Inflammatory macrophage treated with lipopolysaccharide for 4 hours (primary cell): ENCODE measurements at places on chromosomes 11 and 22.

DNA sequence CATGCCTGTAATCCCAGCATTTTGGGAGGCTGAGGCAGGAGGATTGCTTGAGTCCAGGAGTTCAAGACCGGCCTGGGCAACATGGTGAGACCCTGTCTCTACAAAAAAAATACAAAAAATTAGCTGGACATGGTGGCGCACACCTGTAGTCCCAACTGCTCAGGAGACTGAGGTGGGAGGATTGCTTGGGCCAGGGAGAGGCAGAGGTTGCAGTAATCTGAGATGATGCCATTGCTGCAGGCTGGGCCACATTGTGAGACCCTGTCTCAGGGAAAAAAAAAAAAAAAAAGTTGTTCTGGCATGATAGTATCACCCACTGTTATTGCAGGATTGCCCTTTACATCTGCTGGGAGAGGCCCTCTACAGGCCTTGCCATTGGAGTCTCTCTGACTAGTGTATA lies 18.4 kb downstream of the ATXN10 start:
- no peak for DNase-seq

DNA sequence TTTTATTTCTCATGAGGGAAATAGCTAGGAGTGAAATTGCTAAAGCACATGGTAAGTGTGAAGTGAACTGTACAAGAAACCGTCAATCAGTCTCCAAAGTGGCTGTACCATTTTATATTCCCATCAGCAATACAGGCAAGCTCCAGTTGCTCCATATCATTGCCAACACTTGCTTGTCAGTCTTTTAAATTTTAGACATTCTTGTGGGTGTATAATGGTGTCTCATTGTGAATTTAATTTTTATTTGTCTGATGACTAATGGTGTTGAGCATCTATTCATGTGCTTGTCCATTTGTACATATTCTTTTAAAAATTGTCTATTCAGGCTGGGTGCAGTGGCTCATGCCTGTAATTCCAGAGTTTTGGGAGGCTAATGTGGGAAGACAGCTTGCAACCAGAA lies 34.1 kb upstream of the SMCO4 start:
- no peak for DNase-seq

- no peak for DNase-seq
Measured at GRCh38 chr22:20424932-20425565, 12.6 kb downstream of the SCARF2 start.

DNA sequence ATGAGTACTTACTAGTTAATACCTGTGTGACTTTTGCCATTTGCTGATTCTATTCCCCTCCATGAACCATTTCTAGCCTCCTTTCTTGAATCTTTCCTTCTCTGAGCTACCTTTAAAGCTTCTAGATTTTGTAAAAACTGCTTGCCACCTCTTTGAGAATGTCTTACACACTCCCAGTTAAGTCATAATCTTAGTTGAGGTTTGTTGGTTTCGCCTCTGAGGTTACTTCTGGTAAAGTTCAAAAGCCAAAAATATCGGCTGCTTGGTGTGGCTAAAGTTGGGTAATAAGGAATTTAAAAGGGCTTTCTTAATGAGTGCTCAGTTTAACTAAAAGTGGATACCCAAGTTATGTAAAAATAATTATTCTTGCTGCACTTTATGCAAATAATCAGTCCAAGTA lies 10.4 kb upstream of the GLYAT start:
- DNase-seq = no peak

DNA sequence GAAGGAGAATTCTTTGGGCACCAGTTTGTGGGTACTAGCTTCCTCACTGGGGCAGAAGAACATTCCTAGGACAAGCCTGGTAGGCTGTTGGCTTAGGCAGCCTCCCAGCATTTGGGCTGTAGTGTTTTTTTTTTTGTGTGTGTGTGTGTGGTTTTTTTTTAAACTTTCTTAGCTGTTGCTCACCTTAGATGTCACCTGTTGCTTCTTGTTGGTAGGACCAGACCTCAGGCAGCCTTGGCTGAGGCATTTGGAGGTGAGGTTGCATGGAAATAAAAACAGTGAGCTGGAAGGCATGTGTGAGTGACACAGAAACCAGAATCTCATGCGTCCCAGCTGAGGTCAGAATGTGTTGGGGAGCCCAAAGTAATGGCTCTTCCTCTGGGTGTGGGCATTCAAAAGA lies 21.3 kb downstream of the AMPD3 start:
- no peak for DNase-seq

DNA sequence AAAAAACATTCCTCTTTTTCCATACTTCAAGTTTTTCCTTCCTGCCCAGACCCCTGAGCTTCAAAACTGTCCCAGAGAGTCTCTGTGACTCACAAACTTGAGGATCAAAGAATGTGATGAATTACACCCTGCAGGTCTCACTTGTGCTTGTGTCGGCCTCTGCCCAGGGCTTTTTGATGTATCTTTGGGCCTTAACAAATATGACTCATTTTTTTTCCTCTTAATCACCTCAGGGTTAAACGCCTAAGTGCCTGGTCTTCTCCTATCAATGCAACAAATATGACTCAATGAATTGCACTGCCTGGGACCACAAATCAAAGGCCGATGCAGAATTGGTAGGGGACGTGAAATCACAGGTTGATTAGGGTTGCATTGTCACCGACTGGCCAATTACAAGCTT lies 267.7 kb downstream of the LARGE1 start:
- DNase-seq = no peak

DNA sequence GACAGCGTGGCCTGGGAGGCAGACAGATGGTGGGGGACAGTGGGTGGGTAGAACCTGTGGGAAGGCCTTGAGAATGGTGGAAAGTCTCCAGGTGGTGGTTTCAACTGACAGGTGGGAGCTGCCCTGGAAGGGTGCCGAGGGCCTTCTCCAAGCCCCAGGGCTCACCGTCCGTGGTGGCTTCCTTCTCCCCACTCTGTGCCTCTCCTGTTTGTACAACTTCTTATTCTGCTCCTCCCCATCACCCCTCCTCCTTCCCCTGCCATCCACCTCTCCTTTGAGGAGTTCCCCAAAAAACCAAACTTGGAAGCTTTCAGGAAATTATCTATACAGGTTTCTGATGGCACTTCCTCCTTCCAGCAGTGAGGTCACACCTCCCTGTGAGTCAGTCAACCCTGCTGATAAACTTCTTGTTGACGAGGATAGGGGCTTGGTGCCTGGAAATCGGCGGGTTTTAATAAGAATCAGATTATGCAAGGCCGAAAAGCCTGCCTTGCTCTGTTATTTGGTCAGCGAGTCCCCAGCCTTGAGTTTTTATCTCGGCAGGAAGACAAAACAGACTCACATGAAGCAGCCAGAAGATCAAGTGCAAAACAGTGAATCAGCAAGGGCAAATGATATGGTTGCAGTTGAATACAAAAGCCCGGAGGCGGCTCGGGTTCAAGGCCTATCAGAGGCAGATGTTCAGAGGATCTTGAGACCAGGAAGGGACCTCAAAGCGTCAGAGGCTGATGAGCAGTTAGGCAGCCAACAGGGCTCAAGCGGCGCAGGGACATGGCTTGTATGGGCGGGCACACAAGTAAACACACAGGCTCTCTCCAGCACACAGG lies 9.5 kb upstream of the ST3GAL4 start:
- peak; percentile 91 for DNase-seq

GRCh38 chr22:22704156-22704946 lies 59.9 kb downstream of the GGTLC2 start:
- DNase-seq = no peak

- DNase-seq = no peak
Measured at GRCh38 chr11:108796551-108796950, 131.7 kb downstream of the DDX10 start.

- DNase-seq = no peak
Measured at GRCh38 chr11:128544471-128545051, 42.8 kb downstream of the ETS1 start.

- DNase-seq = no peak
Measured at GRCh38 chr22:32281072-32281471, 25.9 kb upstream of the SLC5A4 start.

DNA sequence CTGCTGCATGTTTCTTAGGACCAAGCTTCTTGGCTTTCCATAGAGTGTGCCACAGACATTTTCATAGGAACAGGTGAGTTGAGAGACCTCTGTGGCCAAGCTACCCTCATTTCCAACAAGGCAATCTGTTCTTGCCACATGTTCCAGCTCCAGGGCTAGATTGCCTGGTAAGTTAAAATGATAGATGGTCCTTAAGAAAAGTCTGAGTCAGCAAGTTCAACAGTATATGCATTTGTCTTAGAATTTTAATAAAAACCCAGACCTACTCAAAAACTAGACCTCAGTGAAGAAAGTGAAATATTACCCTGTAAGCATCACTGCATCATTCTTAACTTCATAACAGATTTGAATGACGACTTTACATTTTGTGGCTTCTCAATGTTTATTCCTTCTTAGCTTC lies 1123.6 kb downstream of the DLG2 start:
- no peak for DNase-seq

GRCh38 chr11:95568281-95568680 lies 221.3 kb downstream of the FAM76B start:
- DNase-seq = no peak

DNA sequence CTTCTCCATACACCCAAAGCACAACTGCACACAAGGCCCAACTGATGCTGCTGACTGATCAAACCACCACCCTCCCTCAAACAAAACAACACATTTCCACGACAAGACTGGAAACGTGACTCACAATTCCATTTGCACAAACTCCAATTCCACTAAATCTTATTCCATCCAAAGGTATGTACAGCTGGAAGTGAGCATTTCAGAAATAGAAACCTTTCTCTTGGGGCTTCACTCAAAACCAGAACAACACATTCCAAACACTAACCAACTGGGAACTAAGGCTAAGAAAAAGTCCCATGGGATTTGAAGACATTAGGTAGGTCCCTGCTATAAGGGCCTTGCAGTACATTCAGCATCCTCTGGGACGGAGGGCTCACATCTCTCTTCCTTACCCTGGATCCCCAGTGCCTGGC lies 19.6 kb downstream of the MORC2 start:
- no peak for DNase-seq

- no peak for DNase-seq
Measured at GRCh38 chr22:26675687-26676268, 18.4 kb downstream of the MIAT start.

DNA sequence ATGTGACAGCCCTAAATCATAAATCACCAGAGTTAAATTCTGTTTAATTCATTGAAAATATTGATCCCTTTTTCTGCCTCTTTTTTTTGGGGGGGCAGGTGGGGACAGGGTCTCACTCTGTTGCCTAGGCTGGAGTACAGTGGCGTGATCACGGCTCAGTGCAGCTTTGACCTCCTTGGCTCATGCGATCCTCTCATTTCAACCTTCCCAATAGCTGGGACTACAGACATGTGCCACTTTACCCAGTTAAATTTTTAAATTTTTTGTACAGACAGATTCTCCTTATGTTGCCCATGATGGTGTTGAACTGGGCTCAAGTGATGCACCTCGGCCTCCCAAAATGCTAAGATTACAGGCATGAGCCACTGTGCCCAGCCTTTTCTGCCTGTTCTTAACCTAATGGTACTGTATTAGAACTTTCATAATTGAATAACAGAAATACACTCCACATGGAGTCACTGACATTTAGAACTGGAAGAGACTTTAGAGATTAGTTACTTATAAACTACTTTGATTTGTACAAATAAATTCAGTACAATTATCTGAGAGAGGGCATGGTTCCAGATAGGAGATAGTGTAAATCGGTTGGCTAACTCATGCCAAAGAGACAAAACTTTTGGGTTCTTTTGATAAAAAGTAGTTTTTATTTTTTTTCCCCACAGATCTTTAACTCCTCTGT lies 76.4 kb upstream of the PRODH start:
- DNase-seq = no peak

DNA sequence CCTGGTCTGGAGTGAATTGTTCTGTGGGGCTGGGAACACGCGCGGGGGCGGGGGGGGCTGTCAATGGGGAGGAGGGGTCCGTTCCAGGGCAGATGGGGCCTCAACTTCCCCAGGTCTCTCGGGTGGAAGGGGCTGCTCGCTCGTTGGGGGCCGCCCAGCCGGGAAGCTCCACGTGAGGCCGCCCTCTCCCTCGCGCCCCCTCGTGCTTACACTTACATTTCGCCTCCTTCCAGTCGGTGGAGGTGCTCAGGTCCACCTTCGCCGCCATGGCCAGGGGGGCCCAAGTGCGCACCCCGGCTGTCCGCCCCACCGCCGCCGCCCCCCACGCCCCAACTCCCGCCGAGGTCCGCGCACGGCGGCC lies 452 bp downstream of the MACROD1 start:
- no peak for DNase-seq

- no peak for DNase-seq
Measured at GRCh38 chr11:104322696-104323095, 158.7 kb upstream of the PDGFD start.

DNA sequence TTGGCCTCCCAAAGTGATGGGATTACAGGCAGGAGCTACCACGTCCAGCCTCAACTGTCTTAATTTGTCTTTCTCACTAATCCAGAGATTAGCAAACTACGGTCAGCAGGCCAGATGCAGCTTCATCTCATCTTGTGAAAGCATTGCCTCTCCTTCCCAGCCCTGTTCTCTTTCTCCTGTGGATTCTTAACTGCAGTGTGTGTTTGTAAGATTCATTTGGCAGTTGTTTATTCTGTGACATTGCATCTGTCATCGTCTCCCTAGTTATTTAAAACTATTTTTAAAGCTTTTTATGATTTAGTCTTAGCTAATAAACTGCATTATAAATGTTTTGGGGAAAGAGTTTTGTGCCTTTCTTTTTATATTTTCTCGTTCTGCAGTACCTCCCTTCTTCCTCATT lies 29.2 kb downstream of the RNF169 start:
- no peak for DNase-seq

DNA sequence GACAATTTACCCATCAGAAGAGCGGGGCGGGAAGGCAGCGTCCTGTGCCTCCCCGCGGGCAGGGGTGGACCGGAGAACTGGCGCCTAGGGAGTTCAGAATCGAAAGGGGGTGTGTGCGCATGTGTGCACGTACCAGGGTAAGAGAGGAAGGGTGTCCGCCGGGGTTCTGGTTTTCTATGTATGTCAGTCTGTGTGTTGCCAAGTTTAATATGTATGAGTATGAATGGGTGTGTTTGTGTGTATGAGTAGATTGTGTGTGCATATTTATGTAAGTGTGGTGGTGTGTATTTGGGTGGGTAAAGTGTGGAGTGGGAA lies 2.0 kb downstream of the KCNC1 start:
- no peak for DNase-seq

- no peak for DNase-seq
Measured at GRCh38 chr11:45333001-45333971, 47.1 kb upstream of the SYT13 start.

GRCh38 chr11:11735586-11735985 lies 106.2 kb upstream of the USP47 start:
- DNase-seq = no peak

DNA sequence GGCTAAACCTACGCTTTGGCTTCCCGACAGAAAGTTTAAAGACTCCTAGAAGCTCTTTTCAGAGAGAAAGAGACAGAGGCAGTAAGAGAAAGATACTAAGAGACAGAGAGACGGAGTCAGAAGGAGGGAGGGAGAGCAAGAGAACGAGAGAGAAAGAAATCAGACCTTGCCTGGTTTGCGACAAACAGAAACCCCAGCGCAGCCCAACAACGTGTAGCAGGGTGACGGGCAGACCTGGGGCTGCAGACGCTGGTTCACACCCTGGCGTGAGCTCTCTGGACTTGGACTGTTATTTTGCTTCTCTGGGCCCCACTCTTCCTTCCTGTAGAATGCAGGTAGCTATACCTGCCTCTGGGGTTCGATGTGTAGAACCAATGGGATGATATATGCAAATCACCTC lies 244.4 kb upstream of the SYN3 start:
- no peak for DNase-seq

- DNase-seq = peak; percentile 39
Measured at GRCh38 chr11:1628506-1629325, 859 bp upstream of the KRTAP5-5 start.

- DNase-seq = no peak
Measured at GRCh38 chr11:106442032-106442431, 364.6 kb downstream of the AASDHPPT start.
